ENCODE measurements at places on chromosomes 3 and 15.

GRCh38 chr3:70298385-70298784 is 14.1 kb downstream of the MDFIC2 start:
- no peak for DNase-seq

- no peak for DNase-seq
These were observed 26.6 kb upstream of the PLAAT1 start for GRCh38 chr3:193214445-193214844.

GRCh38 chr3:183301937-183302580 is 49.0 kb downstream of the B3GNT5 start:
- DNase-seq, result no peak

DNA sequence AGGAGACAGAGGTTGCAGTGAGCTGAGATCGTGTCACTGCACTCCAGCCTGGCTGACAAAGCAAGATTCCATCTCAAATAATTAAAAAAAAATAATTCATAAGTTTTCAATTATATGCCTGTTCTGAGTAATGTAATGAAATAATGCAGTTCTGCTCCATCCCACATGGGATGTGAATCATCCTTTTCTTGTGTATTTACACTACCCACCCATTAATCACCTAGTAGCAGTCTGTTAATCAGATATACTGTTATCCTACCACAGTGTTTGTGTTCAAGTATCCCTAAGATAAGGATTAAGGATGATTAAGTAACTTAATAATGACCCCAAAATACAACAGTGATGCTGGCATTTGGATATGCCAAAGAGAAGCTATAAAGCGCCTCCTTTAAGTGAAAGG is 38.8 kb downstream of the PIGB start:
- no peak for DNase-seq

GRCh38 chr3:170528726-170529125 is 57.1 kb downstream of the SLC7A14 start:
- DNase-seq, result no peak

DNA sequence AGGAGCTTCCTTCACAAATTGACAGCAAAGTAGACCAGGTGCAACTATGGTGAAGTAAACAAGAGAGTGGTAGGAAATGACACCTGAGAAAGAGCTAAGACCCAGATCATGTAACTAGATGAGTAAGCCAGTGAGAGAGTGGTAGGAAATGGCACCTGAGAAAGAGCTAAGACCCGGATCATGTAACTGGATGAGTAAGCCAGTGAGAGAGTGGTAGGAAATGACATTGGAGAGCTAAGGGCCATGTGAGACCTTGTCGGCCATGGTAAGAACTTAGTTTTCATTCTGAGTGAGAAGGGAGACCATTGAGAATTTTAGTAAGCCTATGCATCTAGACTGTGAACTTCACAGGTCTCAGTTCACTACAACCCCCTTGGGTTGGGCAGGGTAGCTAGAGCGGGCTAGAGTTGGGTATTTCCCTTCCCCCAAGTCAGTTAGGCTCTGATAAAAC is 5.4 kb upstream of the SENP7 start:
- DNase-seq, result peak; percentile 28

- DNase-seq, result no peak
These were observed 5.2 kb upstream of the ADAMTS17 start for GRCh38 chr15:100346866-100347512.

DNA sequence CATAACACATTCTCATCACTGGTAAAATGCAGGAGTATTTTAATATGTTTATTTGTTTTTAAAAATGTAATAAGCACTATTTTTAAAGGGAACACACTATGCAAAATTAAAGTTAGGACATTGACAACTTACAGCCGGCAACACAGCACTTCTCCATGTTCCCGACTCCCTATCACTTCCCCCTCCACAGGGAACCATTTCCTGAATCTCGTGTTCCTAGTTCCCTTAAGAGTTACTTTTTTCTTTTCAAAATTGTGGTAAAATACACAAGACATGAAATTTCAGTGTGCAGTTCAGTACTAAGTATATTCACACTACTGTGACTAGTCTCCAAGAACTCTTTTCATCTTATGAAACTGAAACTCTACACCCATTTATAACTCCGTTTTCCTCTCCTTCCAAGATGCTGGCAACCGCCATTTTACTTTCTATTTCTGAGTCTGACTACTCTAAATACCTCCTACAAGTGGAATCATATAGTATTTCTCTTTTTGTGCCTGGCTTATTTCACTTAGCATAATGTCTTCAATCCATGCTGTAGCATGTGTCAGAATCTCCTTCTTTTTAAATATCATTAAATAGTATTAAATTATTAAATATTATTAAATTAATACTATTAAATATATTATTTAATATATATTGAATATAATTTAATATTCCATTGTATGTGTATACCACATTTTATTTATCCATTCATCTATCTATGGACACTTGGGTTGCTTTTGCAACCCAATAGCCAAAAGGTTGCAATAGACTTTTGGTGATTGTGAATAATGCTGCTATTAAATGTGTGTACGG is 25.9 kb upstream of the UBE2Q2 start:
- DNase-seq, result no peak

DNA sequence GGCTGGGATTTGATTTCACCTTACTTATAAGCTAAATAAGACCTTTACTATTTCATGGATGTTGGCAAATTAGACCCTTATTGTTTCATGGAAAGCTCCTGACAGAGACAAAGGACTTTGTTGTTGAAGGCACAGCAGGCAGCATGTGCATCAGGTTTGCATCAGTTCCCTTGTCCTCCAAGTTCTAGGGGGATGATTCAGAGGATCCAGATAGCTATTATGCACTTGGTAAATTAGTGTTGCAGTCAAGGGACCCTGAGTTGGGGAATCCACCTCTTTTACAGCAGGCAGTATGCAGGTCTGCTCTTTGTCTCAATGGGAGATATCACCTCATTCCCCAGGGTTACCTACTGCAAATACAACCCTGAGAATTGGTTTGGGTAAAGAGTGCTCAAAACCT is 131.4 kb upstream of the IGSF10 start:
- DNase-seq, result no peak

DNA sequence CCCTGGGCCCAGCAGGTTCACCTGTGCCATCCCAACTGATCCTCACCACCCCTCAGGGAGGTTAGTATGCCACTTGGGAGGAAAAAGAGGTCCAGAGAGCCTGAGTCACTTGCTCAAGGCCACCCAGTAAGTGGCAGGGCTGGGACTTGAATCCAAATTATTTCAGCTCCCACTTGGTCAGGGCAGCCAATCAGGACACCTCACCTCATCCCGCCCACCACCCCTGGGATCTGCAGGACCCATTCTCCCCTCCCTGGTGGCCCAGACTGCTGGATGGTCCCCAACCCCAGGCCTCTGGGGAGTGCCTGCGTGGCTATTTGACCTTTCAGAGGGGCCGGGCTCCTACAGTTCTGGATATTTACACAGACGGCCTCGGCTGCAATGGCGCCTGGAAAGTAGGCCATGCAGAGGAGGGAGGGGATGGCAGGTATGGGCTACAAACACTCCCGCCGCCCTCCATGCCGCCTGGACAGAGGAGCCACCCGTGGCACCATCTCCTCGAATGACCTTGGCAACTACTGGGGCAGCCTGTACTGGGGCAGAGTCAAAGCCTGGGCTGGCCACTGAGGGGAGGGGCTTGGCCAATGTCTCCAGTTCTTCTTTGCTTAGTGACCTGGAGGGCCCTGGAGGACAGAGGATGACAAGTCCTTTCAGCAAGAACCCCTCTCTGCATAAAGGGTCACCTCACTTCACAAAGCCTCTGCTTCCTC is 153.6 kb upstream of the LINGO1 start:
- DNase-seq, result no peak
